Naive thymus-derived CD4-positive, alpha-beta T cell (primary cell): ENCODE measurements at places on chromosomes 7 and 10. TPM values are rescaled to one million over a fixed set of nuclear protein-coding genes. Genes with fewer than 3 reads are reported as not detected.

Gene SDK1
- polyA plus RNA-seq = 0.58 TPM

Gene VGF
- polyA plus RNA-seq = not detected

Gene AP3M1
- 24.8 TPM for polyA plus RNA-seq

Gene FAM180A
- polyA plus RNA-seq = not detected

Gene CLCN1
- not detected for polyA plus RNA-seq

Gene MALRD1
- polyA plus RNA-seq = not detected
